Activated effector memory CD4-positive, alpha-beta T cell treated with anti-CD3 and anti-CD28 coated beads, Interleukin-2, amount 50 U/mL, for 16 hours (primary cell): ENCODE measurements at places on chromosomes 6 and 20.

GRCh38 chr6:73264446-73264845 is 1.4 kb upstream of the KHDC1 start:
- no peak for DNase-seq

DNA sequence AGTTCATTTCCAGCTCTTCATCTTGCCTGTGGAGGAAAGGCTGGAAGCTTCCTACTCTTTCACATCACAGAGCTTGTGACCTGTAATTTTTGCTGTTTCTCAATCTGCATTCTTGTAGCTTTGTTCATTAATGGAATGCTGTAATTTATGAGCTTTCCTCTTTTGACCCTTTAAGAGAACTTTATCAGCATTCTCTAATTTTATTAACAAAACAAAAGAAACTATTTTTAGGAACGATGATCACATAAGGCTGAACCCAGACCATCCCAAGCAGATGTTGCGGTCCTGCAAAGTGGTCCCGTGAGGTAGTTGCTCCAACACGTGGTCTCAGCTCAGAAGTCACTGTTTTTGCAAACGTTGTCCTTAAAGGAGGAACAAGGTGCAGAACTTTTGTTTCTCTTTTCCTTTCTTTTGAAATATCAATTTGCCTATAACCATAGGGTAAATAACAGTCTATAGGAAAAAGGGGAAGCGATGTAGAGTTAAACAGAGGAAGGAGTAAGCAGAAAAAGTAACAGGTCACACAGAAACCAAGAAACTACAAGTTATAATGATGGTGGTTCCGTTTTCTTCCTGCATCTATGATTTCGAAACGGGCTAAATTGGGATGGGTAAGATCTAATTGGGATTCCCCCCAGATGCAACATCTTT is 121.3 kb upstream of the PHACTR1 start:
- no peak for DNase-seq

- DNase-seq = no peak
Observed at GRCh38 chr20:58908221-58908620, 55.7 kb downstream of the GNAS start.

DNA sequence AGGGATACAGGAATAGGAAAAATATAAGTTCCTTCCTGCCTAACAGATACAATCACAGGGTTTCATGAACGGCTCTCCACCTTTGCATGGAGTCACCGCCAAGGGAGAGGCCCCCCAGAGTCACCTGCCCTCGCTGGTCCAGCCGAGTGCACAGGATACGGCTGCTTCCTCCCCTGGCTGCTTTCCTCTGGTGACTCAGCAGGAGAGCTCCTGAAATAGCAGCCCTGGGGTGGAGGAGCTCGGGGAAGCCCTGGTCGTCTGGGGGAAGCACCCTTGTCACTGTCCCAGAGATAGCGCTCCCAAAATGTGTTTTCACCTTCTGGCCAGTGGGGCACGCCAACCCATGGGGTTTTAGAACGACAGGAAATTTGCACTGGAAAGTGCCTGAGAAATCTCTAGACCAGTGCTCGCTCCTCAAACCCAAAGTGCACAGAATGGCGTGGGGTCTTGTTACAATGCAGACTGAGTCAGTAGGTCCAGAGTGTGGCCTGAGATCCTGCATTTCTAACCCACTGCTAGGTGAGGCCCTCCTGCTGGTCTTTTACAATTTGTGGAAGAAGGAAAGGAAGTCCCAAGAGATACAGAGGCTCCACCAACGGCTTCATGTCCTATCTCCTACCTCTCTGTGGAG is 35.9 kb upstream of the FAM50B start:
- no peak for DNase-seq

- DNase-seq = no peak
Observed at GRCh38 chr6:137522198-137522798, 28.1 kb upstream of the OLIG3 start.
